ENCODE measurements at places on chromosomes 13 and 19.

DNA sequence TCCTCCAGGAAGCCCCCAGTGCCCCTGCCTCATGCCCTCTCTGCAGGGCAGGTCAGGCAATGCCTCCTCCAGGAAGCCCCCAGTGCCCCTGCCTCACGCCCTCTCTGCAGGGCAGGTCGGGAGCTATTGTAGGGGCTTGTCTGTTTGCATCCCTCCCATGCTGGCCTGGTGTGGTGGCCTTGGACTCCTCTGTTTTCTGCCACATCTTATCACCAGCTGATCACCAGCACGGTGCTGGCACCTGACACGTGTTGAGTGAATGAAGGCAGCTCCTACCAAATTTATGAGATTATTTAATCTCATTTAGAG, 51.5 kb upstream of the C13orf46 start:
- DNase-seq: no peak

GRCh38 chr19:5339950-5340636, 519 bp downstream of the PTPRS start:
- DNase-seq: no peak

- DNase-seq: no peak
Measured at GRCh38 chr19:43489979-43490599, 14.5 kb downstream of the PHLDB3 start.

GRCh38 chr19:54918499-54918898, 12.6 kb downstream of the NCR1 start:
- no peak for DNase-seq

DNA sequence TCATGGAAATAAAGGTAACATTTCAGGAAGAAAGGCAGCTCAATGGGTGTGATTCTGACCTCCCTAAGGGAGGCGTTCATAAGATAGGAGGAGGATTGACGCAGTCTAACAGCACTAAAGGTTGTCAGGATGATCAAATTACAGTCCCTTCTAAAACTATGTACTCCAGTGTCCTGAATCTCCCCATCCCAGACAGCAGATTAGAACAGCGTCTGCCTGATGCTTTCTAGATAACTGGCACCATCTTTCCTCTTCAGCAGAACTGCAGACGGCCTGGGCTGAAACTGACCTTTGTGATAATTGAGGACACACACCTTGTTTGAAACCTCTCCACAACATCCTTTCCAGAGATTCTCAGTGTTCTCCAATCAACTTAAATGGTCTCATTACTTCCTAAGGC, 25.5 kb upstream of the SACS start:
- no peak for DNase-seq

DNA sequence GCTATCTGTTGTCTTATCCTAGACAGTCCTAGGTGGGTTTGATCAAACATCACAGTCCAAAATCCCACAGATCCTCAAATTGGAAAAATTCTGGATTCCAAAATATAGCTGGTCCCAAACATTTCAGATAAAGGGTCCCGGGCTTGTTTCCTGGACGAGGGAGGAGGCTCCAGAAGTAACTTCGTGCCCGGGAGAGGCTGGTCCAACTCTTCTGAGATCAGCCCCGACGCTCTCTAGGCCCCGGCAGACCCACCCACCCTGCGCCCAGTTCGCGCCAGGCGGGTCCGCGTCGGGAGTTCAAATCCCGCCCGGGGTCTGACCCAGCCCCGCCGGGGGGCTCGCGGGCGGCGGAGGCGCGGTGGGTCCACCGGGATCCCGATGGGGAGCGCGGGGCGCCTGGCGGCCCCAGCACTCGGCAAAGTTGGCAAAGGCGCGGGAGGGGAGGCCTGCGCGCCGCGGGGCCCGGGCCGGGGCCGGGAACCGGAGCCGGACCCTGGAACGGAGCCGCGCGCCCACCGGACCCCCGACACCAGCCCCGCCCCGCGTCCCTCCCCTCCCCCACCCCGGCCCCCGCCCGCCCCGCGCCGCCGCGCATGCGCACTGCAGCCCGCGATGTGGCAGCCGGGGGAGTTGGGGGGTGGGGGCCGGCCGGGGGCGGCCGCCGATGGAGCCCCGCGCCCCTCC, 513 bp downstream of the MIER2 start:
- DNase-seq: peak; percentile 34

- no peak for DNase-seq
Measured at GRCh38 chr19:9709305-9709704, 34.4 kb upstream of the ZNF562 start.

- no peak for DNase-seq
Measured at GRCh38 chr19:39211731-39212374, 7.8 kb upstream of the SYCN start.

- no peak for DNase-seq
Measured at GRCh38 chr19:56896095-56896494, 55.6 kb upstream of the PEG3 start.

DNA sequence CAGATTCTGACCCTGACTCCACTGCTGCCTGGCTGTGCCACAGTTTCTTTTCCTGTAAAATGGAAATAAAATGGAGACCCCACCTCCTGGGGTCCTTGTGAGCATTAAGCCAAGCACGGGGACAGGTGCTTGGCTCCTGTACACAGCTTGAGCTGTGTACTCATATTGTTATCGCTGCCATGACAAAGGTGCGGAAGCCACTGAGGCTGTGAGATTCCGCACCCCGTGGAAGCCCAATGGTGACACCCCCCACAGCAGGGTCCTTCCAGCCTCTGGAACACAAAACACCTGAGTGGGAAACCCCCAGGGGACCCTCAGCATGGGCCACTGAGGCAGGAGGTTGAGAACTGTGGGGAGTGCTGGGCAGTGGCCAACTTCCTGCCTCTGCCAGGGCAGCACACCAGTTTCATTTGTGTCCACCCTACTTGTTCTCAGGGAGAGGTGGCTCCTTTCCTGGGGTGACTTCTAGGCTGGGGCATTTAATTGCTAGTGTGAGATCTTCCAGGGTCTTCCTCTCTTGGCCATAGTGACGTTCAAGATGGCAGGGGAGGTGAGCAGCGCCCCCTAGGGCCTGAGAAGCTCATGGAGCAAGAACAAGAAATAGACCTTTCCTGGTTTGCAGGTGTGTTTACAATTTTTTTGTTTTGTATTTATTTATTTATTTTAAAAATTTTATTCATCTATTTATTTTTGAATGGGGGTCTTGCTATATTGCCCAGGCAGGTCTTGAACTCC, 5.4 kb upstream of the JSRP1 start:
- peak; percentile 51 for DNase-seq
